ENCODE measurements at places on chromosomes 12 and 14.

DNA sequence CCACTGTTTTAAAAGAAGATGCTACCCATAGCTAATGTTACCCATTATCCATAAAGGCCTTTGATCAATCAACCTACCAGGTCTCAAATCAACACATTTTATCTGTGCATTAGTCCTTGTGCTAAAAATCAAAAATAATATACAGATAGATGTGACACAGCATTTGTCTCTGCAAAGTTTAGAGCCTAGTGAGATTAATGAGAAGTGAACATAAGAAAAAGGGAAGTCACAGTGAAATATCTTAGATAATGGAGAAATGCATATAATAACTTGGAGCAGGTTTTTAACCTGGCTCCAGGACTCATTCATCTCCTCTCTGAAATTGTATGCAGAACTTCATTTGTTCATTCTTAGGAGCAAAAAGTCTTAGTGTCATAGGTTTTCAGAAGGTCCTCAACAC is 7.2 kb downstream of the PDE3A start:
- DNase-seq: no peak

GRCh38 chr12:9782547-9783382 is 22.1 kb upstream of the CD69 start:
- no peak for DNase-seq

GRCh38 chr12:112992541-112993398 is 14.5 kb downstream of the OAS2 start:
- DNase-seq: peak; percentile 63

- no peak for DNase-seq
These were observed 159.8 kb downstream of the KCNH5 start for GRCh38 chr14:62885451-62885850.

DNA sequence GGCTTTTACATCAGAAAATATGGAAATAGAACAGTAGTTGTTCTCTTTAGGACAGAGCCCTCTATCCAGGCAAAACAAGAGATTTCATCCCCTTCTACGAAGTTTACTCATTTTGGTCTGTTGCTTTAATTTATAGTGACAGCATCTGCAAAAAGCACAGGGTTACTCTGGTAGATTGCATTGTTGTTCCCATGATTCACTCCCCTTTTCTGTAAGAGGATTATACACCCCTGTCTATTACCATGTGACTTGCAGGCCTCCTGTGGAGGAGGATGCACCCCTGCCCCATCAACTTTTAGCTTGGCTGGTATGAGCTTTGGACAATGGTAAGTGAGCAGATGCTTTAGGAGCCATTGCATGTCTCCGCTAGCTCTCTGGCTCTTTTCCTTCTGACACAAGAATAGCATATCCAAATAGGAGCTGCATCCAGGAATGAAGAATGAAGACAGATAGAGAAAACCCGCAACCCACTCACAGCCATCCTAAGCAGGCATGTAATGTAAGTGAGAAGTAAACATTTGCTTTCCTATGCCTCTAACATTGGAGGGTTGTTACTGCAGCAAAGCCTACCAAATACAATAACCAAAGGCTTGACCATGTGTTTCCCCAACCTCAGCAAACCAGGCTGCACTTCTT is 304.2 kb downstream of the AKAP6 start:
- DNase-seq: no peak

GRCh38 chr12:1630133-1630826 is 1.2 kb downstream of the WNT5B start:
- no peak for DNase-seq

- DNase-seq: no peak
These were observed 78.5 kb downstream of the MDGA2 start for GRCh38 chr14:47596860-47597259.

- DNase-seq: no peak
These were observed 121.6 kb downstream of the VEZT start for GRCh38 chr12:95339086-95339788.

DNA sequence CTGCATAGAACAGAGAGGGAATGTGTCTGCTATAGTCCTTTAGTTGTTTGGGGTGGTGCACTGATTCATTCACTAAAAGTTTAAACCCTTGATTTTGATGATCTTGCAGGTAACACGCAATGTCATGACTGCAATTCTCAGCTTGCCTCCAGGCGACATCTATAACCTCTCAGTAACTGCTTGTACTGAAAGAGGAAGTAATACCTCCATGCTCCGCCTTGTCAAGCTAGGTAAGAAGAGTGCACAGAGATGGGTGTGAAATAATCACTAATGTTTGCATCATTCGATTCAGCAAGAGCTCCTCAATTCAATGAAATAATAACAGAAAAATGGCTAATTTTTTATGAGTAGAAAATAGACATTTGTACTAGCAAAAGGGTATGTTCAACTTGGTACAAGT is 203.7 kb downstream of the PTPRO start:
- no peak for DNase-seq

DNA sequence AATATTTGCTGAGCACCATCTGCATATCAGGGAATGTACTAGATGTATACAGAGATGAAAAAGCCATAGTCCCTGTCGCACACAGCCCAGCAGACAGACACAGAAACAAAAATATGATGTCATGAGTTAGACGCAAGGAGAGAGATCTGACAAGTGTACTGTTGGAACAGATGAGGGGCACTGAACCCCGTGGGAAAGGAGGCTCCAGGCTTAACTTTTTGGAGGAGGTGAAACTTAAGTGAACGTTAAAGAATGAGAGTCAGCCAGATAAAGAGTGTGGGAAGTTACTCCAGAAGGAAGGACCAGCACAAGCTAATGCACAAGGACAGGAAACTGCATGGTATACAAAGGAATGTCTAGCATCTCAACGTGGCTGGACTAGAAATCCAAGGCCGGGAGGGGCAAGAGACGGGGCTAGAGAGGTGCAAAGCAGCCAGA is 2.5 kb upstream of the ACTN1 start:
- no peak for DNase-seq

DNA sequence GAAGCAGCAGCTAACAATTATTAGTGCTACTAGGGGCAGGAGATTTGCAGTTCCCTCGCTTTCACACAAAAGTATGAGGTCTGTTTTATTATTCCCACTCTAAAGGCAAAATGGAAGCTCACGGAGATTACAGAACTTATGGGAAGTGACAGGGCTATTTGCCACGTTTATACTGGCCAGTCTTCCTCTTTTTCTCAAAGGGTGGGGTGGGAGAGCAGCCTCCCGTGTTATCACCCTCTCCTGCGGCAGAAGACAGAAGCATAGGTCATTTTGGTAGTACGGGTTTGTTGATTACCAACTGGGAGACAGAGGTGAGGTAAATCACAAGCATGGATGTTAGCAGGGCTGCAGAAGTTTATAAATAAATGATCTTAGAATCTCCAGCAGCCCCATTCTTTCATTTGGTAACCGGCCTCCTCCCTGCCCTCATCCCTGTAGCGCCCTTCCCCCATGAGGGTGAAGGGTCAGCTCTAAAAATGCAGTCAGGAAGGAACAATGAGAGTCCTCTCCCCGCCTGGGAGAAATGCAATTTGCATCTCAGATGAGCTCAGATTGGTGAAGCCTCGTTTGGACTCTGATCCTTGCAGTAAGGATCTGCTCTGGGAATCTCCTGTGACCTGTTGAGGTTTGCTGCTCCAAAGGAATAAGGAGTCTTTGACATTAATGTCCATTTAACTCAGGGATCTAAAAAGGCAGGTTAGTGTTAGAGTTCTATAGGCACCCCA is 44.7 kb upstream of the SINHCAF start:
- DNase-seq: no peak
